IPS-NIHi11 (cell line): ENCODE measurements at places on chromosomes 6 and 20.

DNA sequence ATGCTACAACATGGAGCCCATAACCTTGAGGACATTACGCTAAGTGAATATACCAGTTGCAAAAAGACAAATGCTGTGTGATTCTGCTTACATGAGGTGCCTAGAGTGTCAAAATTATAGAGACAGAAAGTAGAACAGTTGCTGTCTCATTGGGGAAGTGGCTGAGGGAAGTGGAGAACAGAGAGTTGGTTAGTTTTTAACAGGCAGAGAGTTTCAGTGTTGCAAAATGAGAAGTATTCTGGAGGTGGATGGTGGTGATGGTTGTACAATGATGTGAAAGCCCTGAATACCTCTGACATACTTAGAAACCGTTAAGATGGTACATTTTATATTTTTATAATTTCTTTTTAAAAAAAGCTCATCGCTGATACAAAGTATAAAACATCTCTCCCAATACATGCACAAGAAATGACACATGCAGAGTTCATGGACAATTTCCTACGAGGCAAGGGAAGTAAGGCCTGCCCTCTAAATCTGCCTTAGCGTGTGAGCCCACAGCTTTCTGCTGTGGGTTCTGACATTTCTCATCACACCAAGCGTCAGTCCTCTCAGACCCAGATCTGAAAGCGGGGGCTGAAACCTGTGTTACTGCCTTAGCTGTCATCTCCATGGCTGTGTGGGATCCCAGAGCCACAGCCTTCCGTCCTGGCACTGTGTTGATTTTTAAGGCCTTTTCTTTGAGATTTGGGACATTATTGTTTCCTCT, 126.0 kb downstream of the RNASET2 start:
- no peak for DNase-seq

GRCh38 chr20:539848-540247, 3.7 kb downstream of the CSNK2A1 start:
- no peak for DNase-seq

DNA sequence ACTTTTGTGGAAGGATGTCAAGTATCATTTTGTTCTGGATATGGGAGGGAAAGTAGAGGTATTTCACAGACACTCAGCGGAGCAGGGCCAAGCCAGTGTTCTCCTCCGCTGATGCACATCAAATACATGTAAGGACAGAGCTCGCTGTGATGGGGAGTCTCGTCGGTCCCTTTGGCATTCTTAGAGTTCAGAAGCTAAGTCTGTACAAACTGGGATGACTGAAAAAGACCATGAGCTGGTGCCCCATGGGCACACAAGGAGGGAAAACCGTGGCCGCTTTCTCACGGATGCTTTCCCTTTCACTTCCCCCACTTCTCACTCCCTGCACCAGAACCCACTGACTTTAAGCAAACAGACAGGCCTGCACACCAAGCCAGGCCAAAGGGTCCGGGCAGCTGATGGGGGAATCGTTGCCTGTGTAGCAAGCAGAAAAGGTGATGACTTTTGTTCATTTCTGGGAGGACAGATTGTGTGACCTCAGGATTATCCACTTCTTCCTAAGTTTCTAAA, 27.7 kb upstream of the MPC1 start:
- DNase-seq = no peak

DNA sequence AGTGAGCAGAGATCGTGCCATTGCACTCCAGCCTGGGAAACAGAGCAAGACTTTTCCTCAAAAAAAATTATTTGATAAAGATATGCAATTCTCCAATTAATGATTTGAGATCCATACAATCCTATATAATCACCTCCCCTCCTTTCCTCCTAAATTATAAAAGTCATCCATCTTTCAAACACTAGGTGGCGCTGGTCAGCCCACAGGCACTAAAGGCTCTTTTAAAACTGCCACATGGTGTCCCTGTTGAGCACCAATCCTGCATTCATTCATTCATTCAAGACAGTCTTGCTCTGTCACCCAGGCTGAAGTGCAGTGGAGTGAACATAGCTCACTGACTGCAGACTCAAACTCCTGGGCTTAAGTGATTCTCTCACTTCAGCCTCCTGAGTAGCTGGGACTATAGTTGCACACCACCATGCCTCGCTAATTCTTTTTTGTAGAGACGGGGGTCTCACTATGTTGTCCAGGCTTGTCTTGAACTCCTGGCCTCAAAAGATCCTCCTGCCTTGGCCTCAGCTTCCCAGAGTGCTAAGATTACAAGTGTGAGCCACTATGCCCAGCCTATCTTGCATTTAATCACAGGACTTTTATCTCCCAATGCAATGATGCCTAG, 58.7 kb upstream of the SLC2A12 start:
- DNase-seq = peak; percentile 75

DNA sequence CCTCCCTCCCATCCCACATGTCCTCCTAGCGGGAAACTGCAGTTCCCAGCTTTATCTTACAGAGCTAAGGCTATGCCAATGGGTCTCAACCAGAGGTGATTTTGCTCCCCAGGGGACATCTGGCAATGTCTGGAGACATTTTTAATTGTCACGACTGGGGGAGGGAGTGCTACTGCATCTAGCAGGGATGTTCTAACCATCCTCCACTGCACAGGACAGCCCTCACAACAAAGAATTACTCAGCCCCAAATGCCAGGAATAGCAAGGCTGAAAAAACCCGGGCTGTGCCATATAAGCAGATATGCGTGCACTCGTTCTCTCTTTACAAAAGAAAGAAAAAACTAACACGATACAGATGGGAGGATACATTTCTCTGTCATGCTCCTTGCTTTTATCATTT, 8.5 kb downstream of the MRPS18A start:
- no peak for DNase-seq

DNA sequence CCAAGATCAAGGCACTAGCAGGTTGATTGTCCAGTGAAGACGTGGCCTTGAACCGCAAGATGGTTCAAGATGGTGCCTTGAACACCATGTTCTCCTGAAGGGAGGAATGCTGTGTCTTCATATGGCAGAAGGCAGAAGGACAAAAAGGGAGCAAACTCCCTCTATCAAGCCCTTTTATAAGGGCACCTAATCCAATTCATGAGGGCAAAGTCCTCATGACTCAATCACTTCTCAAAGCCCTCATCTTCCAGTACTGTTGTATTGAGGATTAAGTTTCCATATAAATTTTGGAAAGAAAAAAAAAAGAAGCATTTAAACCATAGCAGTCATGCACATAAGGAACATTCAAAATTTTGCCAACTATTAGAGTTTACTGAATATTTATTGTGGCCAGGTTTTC, 29.9 kb upstream of the TSPYL1 start:
- DNase-seq = no peak
